ENCODE measurements at places on chromosomes 1 and 21. TPM values are rescaled to one million over a fixed set of nuclear protein-coding genes. Genes with fewer than 3 reads are reported as not detected.

OR2L5 gene
- total RNA-seq: not detected

GRCh38 chr1:41773144-41773591 is 145.6 kb downstream of the HIVEP3 start:
- H3K4me3 ChIP-seq: no peak overlapping the region
- no peaks in the 10 kb centered on the region for H3K36me3 ChIP-seq
- peaks cover 2% of the 10 kb centered on the region for H3K4me1 ChIP-seq
- no peaks in the 10 kb centered on the region for H3K27me3 ChIP-seq
- H3K27ac ChIP-seq: no peak overlapping the region

DNA sequence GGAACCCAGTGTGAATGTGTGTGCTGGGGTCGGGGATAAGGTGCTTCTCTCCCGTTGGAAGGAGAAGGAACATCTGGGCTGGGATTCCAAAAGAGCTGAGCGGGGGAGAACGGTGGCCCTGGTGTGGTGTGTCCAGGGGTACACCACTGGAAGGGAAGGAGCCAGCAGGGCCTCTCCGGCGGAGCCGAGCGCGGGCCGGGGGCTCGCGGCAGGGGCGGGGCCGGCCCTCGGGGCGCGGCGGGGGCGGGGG is 231 bp upstream of the RPS6KA1 start:
- H3K27ac ChIP-seq: no peak overlapping the region
- peak overlapping the region; percentile 24 for H3K4me3 ChIP-seq
- DNase-seq: no peak

DNA sequence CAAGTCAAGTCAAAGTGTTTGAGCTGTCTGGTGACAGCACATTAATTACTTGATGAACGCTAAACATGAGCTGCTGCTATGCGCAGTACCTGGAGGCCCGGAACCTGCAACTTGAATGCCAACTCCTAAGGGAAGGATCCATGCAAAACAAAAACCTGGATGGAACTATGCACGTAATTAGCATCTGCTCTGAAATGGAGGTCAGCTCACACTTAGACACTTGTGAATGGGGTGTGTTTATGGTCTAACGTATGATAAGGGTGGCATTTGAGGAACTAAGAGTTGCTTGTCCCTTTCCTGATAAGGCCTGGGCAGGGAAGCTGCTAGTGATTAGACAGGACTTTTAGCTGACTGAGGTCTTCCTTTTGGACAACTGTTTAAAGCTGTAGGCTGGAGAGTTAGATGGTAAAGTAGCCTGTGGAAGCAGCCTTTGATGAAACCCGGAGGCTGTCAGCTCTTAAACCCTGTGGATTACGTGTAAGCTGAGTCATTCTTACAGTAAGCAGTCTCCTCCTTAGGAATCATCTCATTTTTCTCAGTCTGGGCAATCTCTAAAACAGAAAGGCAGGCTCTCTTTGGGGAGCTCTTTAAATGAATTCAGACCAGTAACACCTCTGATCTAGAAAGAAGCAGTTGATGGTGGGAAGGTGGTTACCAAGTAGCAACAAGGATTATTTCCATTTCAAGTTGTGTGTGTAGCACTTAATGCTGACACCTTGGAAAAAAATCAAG is 6.8 kb downstream of the TENT5C start:
- no peaks in the 10 kb centered on the region for H3K27me3 ChIP-seq
- peaks cover 11% of the 10 kb centered on the region for H3K4me1 ChIP-seq
- peak overlapping the region; percentile 72 for H3K27ac ChIP-seq
- H3K4me3 ChIP-seq: no peak overlapping the region

- H3K4me1 ChIP-seq: no peaks in the 10 kb centered on the region
- no peak for DNase-seq
- no peaks in the 10 kb centered on the region for H3K27me3 ChIP-seq
- peaks cover 1% of the 10 kb centered on the region for H3K36me3 ChIP-seq
- no peak overlapping the region for H3K27ac ChIP-seq
- H3K4me3 ChIP-seq: no peak overlapping the region
Observed at GRCh38 chr1:85479491-85479890, 14.5 kb upstream of the DDAH1 start.

- H3K27ac ChIP-seq: no peak overlapping the region
- H3K4me1 ChIP-seq: no peaks in the 10 kb centered on the region
- H3K27me3 ChIP-seq: peaks cover 3% of the 10 kb centered on the region
- no peak overlapping the region for H3K4me3 ChIP-seq
Observed at GRCh38 chr1:17094664-17095063, 24.6 kb downstream of the PADI2 start.

DNA sequence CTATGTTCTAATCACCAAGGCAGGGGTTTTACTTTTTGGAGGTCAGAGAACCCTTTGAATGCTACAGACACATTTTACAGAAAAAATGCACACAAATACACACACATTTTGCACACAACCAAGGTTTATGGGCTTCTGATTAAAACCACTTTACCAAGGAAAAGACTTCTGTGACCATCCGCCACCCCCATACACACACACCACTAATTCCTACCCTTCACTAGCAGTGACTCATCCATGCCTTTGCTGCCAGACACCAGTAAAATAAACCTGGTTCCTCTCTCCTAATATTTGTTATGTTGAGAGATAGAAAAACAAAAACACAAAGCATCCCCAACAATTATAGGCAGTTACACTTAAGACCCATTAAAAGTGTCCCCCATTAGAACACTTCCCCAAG is 12.9 kb downstream of the PIGM start:
- H3K27me3 ChIP-seq: no peaks in the 10 kb centered on the region
- peak; percentile 72 for DNase-seq
- no peak overlapping the region for H3K27ac ChIP-seq
- H3K36me3 ChIP-seq: no peaks in the 10 kb centered on the region
- no peak overlapping the region for H3K4me3 ChIP-seq

Data from fibroblast of lung (primary cell).